Bladder microvascular endothelial cell (primary cell): ENCODE measurements at places on chromosomes 5 and 9. TPM values are rescaled to one million over a fixed set of nuclear protein-coding genes. Genes with fewer than 3 reads are reported as not detected.

TEX48 gene
- not detected in 2 replicates for total RNA-seq

TERT gene
- total RNA-seq: 0.06 TPM in 1 of 2 replicates, not detected in the other

HRH2 gene
- total RNA-seq: not detected in 2 replicates

GLRA1 gene
- not detected in 2 replicates for total RNA-seq

SLC24A2 gene
- total RNA-seq: not detected in 2 replicates

FBP2 gene
- not detected in 2 replicates for total RNA-seq

EQTN gene
- total RNA-seq: not detected in 2 replicates

MEGF10 gene
- 0.16 and 1.8 TPM in 2 replicates for total RNA-seq

IFNA13 gene
- total RNA-seq: not detected in 2 replicates

TAF11L5 gene
- total RNA-seq: not detected in 2 replicates

GRM6 gene
- not detected in 2 replicates for total RNA-seq

GABRA6 gene
- not detected in 2 replicates for total RNA-seq

DTWD2 gene
- total RNA-seq: 0.81 and 3.2 TPM in 2 replicates

DNAI1 gene
- not detected in 2 replicates for total RNA-seq

IFNW1 gene
- total RNA-seq: not detected in 2 replicates

SV2C gene
- total RNA-seq: not detected in 2 replicates

GRIN1 gene
- under 0.01 and 0.06 TPM in 2 replicates for total RNA-seq

TMEM252 gene
- total RNA-seq: not detected in 2 replicates

TOR1B gene
- total RNA-seq: 18.6 and 31.9 TPM in 2 replicates

ARHGEF28 gene
- total RNA-seq: 95.7 and 243 TPM in 2 replicates

BRD3 gene
- 5.5 and 19.4 TPM in 2 replicates for total RNA-seq

GABRA1 gene
- not detected in 2 replicates for total RNA-seq

DRD1 gene
- under 0.01 TPM in 1 of 2 replicates, not detected in the other for total RNA-seq

CDH9 gene
- not detected in 2 replicates for total RNA-seq

ZNF354C gene
- 4.4 and 6.7 TPM in 2 replicates for total RNA-seq

F12 gene
- 0.69 and 1.3 TPM in 2 replicates for total RNA-seq

TMEM203 gene
- 17.2 and 23.9 TPM in 2 replicates for total RNA-seq

EPB41L4B gene
- total RNA-seq: 0.16 and 0.57 TPM in 2 replicates

IL13 gene
- not detected in 2 replicates for total RNA-seq

NEUROG1 gene
- total RNA-seq: not detected in 2 replicates

BNC2 gene
- 7.6 and 10.4 TPM in 2 replicates for total RNA-seq

MTRR gene
- 12.6 and 32.7 TPM in 2 replicates for total RNA-seq

SEMA6A gene
- 6.6 and 10.5 TPM in 2 replicates for total RNA-seq

COL23A1 gene
- under 0.01 and 0.06 TPM in 2 replicates for total RNA-seq

HMMR gene
- total RNA-seq: 18.9 and 35.9 TPM in 2 replicates

ZNF300 gene
- total RNA-seq: 4.2 and 9.8 TPM in 2 replicates

LHX6 gene
- 14.1 and 20.4 TPM in 2 replicates for total RNA-seq

PCDHGA6 gene
- total RNA-seq: 1.5 and 4.1 TPM in 2 replicates

TRAF1 gene
- total RNA-seq: 1.6 and 17.9 TPM in 2 replicates

KCNIP1 gene
- total RNA-seq: 0.32 and 24.7 TPM in 2 replicates

FOXI1 gene
- total RNA-seq: not detected in 2 replicates
